ENCODE measurements at places on chromosomes 11 and 22. TPM values are rescaled to one million over a fixed set of nuclear protein-coding genes. Genes with fewer than 3 reads are reported as not detected.

KCNQ1 gene
- total RNA-seq = not detected

P4HA3 gene
- total RNA-seq = 0.93 TPM

SNX15 gene
- 21.0 TPM for total RNA-seq

GAS2 gene
- 1.4 TPM for total RNA-seq

DMC1 gene
- total RNA-seq = 0.56 TPM

PLAAT2 gene
- 0.58 TPM for total RNA-seq

BTBD18 gene
- not detected for total RNA-seq

GLYAT gene
- total RNA-seq = not detected

TPBGL gene
- total RNA-seq = not detected

CLTCL1 gene
- total RNA-seq = 21.7 TPM

DNA sequence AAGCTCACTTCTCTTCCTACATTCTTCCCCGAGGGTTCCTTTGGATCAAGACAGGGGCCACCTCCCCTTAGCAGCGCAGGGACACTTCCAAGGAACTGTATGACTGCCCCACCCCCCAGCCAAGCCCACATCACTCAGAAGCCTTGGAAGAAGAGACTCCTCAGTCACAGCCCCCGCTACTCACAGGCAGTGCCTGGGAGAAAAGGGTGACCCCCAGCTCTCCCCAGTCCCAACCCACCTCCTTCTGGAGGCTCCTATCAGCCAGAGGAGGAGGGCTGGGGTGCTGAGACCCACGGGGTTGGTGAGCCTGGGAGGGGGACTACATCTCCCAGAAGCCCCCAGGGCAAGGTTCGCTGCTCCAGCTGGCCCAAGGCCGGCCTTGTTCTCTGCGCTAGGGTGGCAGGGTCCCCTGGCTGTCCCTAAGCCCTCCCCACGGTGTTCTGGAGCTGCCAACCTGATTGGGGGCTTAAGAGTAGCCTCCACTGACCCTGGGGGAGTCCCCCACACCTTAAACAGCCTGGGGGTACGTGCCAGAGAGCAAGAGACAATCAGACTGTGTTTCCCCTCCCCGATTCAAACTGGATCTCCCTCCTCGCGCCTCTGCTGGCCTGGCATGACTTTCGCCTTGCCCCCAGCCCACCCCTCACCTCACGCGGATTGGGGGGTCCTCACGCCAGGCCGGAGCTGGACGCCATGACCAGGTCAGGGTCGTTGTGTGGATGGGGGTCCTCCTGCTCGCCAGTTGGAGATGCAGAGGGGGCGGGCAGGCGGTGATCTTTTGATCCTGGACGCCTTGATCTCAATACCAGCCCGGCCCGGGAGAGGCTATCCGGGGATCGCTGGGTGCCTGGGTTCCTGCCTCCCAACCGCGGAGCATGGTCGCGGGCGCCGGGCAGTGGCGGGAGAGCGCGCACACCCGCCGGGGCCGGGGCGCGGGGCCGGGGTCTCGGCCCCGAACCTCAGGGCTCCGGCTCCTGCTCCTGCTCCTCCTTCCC, 838 bp downstream of the BCL9L start:
- H3K27me3 ChIP-seq = no peaks in the 10 kb centered on the region
- H3K4me3 ChIP-seq = peak overlapping the region; percentile 92

DNA sequence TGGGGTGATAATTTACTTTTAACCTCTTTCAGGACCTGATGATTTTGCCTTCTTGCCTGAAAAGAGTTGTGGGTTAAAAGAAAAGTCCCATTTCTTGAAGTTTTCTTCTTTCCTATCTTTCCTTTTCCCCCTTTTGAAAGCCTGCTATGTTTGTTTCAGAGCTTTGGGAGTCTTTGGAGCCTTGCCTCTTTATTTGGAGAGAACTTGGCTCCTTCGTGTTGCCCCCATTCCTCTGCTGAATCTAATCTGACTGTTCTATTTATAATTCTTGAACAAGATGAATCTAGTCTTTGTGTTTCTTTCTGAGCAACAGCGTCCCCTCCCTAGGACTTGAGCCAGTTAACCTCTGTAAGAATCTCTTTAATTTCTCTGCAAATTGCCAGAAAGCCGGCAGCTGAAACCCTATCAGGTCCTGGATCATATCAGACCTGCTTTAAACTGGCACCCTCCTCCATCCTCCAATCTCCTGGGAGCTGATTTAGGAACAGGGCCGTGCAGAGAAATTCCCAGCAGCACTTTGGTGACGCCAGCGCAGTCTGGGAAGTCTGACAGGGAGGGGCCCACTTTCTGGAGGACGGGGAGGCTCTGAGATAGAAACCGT, 289.1 kb upstream of the SORL1-AS1 start:
- H3K36me3 ChIP-seq = no peaks in the 10 kb centered on the region
- H3K4me3 ChIP-seq = no peak overlapping the region
- H3K4me1 ChIP-seq = no peaks in the 10 kb centered on the region
- DNase-seq = no peak
- H3K27me3 ChIP-seq = no peaks in the 10 kb centered on the region

DNA sequence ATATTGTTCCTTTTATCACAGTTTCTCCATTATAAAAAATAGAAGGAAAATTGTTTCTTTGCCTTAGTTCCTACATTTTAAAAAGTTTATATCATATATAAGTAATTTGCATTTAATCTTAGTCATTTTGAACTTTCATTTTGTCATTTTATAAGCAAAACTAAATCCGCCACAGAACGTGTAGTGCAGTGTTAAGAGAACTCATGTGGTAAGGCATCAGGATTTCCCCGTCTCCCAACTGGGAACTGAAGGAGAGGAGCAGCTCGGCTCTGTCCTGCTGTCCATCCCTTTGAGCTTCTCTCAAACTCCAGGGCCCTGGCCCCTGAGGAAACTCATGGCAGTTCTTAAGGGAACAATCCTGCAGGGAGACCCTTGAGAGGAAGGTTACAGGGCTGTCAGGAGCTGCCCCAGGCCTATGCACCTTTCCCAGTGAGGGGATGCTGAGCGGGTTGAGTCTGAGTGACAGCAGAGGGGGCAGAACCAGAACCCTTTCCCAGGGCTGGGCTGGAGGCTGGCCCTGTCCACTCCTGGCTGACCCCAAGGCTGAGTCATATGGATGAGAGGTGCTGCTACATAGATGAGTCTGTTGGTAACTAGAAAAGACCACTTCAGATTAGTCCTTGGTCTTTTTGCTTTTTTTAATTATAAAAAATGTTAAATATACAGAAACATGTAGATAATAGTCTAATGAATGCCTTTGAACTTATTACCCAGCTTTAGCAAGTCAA, 333.1 kb downstream of the TBC1D22A start:
- peaks cover 34% of the 10 kb centered on the region for H3K4me1 ChIP-seq
- H3K27me3 ChIP-seq = no peaks in the 10 kb centered on the region
- DNase-seq = no peak
- no peak overlapping the region for H3K4me3 ChIP-seq
- peaks cover 15% of the 10 kb centered on the region for H3K36me3 ChIP-seq

- no peak overlapping the region for H3K27ac ChIP-seq
- no peaks in the 10 kb centered on the region for H3K36me3 ChIP-seq
- no peak for DNase-seq
- H3K4me3 ChIP-seq = no peak overlapping the region
- H3K27me3 ChIP-seq = no peaks in the 10 kb centered on the region
Measured at GRCh38 chr11:130666781-130667251, 218.4 kb downstream of the ADAMTS15 start.

DNA sequence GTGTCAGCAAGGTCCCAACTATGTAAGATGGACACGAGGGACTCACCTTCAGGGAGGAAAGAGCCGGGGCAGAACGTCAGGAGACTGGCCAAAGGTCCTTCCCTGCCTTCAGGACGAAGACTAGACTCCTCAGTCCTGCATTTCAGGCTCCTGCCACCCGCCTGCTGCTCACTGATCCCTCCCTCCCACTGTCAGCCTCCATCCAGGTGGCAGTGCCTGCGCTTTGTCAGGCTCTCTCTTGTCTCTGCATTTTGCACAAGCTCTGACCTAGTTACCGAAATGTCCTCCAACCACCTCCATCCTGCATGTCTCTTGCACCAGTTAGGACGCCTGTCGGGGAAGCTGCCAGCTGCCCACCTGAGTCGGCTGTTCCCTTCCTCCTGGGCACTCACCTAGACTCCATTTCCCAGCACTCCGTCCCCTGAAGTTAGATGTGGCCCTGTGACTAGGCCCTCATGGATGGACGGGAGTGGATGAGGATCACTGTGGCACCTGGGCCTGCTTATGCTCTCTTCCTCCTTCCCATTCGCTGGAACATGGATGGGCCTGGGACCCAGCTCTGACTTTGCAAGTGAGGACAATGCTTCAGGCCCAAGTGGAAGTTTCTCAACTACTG, 8.0 kb downstream of the B3GNT6 start:
- H3K36me3 ChIP-seq = no peaks in the 10 kb centered on the region
- H3K27ac ChIP-seq = no peak overlapping the region

- H3K36me3 ChIP-seq = no peaks in the 10 kb centered on the region
- H3K27me3 ChIP-seq = peaks cover 29% of the 10 kb centered on the region
- H3K4me3 ChIP-seq = no peak overlapping the region
- no peak for DNase-seq
Measured at GRCh38 chr11:30605036-30605605, 19.0 kb upstream of the MPPED2 start.

DNA sequence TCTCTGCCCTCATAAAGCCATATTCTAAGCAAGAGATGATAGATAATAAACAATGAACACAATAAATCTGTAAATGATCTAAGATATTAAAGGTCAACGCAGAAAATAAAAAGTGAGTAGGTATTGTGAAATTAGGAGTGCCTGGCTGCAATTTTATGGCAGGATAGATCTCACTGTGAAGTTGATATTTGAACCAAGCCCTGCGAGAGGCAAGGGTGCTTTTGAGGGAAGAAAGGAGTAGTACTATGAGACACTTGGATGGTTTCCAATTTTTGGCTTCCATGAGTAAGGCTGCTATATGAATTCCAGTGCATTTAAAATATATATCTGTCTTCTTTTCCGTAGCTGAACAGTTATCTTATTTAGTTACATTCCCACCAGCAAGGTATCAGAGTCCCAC, 720.0 kb upstream of the CNTN5 start:
- H3K27me3 ChIP-seq = peaks cover 70% of the 10 kb centered on the region
- H3K27ac ChIP-seq = no peak overlapping the region
- no peak overlapping the region for H3K4me3 ChIP-seq
- DNase-seq = peak; percentile 8
- H3K4me1 ChIP-seq = no peaks in the 10 kb centered on the region

GRCh38 chr11:28911829-28912228, 803.6 kb downstream of the METTL15 start:
- no peaks in the 10 kb centered on the region for H3K27me3 ChIP-seq
- no peak overlapping the region for H3K4me3 ChIP-seq
- H3K36me3 ChIP-seq = no peaks in the 10 kb centered on the region
- H3K27ac ChIP-seq = no peak overlapping the region

GRCh38 chr11:71996946-71997345, 1.8 kb upstream of the IL18BP start:
- H3K36me3 ChIP-seq = peaks cover 26% of the 10 kb centered on the region
- peaks cover 5% of the 10 kb centered on the region for H3K4me1 ChIP-seq
- no peak overlapping the region for H3K27ac ChIP-seq
- DNase-seq = no peak
- H3K27me3 ChIP-seq = no peaks in the 10 kb centered on the region
- H3K4me3 ChIP-seq = no peak overlapping the region

- H3K36me3 ChIP-seq = peaks cover 4% of the 10 kb centered on the region
- H3K27me3 ChIP-seq = no peaks in the 10 kb centered on the region
- H3K27ac ChIP-seq = no peak overlapping the region
- H3K4me3 ChIP-seq = no peak overlapping the region
- DNase-seq = no peak
- H3K4me1 ChIP-seq = no peaks in the 10 kb centered on the region
Measured at GRCh38 chr22:48713272-48714205, 1114.1 kb downstream of the BRD1 start.

GRCh38 chr11:20821470-20821869, 152.1 kb downstream of the NELL1 start:
- no peak overlapping the region for H3K27ac ChIP-seq
- no peaks in the 10 kb centered on the region for H3K4me1 ChIP-seq
- no peak for DNase-seq
- H3K36me3 ChIP-seq = no peaks in the 10 kb centered on the region
- no peak overlapping the region for H3K4me3 ChIP-seq
- no peaks in the 10 kb centered on the region for H3K27me3 ChIP-seq

- H3K4me1 ChIP-seq = no peaks in the 10 kb centered on the region
- H3K4me3 ChIP-seq = no peak overlapping the region
- no peaks in the 10 kb centered on the region for H3K36me3 ChIP-seq
- H3K27me3 ChIP-seq = no peaks in the 10 kb centered on the region
Measured at GRCh38 chr11:55732936-55733335, 40.3 kb upstream of the OR5D13 start.

- H3K4me1 ChIP-seq = peaks cover 6% of the 10 kb centered on the region
- H3K27me3 ChIP-seq = no peaks in the 10 kb centered on the region
Measured at GRCh38 chr11:74288161-74288560, 23.3 kb downstream of the P4HA3 start.

DNA sequence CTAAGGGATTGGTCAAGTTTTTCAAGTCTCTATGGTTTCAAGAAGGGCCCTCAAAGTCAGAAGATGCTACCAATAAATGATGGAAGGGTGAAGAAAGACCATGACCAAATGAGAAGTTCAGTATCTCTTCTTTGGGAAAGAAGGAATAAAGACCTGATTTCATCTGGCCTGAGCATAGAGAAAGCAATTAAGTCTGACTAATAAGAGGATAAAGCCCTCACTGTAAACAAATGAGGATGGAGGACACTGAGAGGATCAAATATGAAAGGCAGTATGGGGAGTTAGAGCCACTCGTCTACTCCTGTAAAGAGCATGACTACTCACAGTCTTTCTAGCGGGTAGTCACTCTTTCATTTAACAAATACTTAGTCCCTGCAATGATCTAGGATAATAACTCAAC, 44.6 kb downstream of the FAM168A start:
- H3K36me3 ChIP-seq = no peaks in the 10 kb centered on the region
- H3K4me1 ChIP-seq = no peaks in the 10 kb centered on the region
- no peak overlapping the region for H3K27ac ChIP-seq
- H3K27me3 ChIP-seq = no peaks in the 10 kb centered on the region
